ENCODE measurements at places on chromosomes 4 and X.

- DNase-seq = no peak
These were observed 41.0 kb upstream of the MAB21L2 start for GRCh38 chr4:150540959-150541360.

DNA sequence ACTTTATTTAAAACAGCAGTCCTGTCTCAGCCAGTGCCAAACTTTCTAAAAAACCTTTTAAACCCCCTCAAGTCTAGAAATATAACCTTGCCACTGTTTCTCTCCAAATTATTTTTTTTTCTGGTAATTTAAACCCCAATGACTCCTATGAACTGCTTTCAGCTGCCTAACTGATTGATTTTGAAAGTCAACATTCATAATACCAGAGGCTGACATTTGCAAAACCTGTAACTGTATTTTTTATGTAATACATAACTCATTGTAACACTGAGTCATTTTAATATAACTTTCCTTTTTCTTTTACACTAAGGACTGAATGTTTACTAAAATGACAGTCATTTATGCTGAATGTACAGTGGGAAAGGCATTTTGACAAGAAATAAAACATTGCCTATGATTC is 19.1 kb upstream of the EGFL6 start:
- no peak for DNase-seq

GRCh38 chrX:40474645-40475044 is 106.1 kb upstream of the ATP6AP2 start:
- DNase-seq = no peak

DNA sequence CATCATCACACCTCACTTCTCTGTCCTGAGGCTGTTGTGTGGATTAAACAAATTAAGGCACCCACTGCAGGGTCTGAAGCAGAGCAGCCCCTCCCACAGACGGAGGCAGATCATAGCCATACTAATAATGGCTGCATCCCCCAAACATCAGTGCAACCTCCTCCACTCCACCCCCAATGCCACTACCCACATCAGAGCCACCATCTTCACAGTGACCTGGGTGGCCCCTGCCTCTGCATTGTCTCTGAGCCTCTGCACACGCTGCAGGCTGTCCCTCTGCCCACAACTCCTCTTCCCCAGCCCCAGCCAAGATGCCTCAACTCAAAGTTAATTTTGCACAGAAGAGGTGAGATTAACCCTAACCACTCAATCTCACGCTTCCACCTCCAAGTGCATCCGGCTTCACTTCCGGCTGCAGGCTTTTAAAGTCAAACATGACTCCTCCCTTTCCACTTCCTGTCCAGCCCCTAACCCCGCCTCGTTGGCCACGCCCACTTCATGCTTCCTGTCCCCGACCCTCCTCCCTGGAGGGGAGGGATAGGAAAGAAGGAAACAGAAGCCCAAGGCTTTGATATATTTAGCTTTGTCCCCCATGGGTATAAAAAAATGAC is 22.7 kb downstream of the JAKMIP1 start:
- no peak for DNase-seq

DNA sequence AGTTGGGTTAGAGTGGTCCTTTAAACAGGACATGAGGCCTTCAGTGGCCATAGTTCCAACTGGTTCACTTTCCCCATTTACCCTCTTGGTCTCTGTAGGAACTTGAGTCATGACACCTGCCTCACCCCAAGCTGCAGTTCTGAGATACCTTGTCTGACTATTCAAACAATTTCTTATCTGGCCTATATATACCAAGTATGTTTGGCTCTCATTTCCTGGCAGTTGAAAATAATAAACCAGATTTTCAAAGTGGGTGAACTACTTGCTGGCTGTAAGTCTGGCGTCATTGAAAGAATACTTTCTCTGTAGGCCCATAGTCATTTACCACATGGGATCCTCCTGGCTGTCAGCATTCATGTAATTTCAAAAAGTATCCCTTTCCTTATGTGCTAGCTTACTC is 228.8 kb downstream of the SHROOM3 start:
- DNase-seq = no peak

All from germinal center (tissue), 1 donor.